AG04450 (cell line): ENCODE measurements at places on chromosomes 5 and 9.

- no peak for DNase-seq
Measured at GRCh38 chr5:83720836-83721537, at the start of gene HAPLN1. Gene HAPLN1 (minus strand): TSS chr5:83720855. CDS start chr5:83673523, 47,332 bp downstream.

GRCh38 chr9:105242557-105242956, 1.9 kb upstream of the SLC44A1 start:
- no peak for DNase-seq

GRCh38 chr5:88785746-88786565, 97.0 kb downstream of the MEF2C start:
- DNase-seq, result peak; percentile 55

- DNase-seq, result no peak
Measured at GRCh38 chr5:81895307-81895706, 76.5 kb upstream of the ATG10 start.

DNA sequence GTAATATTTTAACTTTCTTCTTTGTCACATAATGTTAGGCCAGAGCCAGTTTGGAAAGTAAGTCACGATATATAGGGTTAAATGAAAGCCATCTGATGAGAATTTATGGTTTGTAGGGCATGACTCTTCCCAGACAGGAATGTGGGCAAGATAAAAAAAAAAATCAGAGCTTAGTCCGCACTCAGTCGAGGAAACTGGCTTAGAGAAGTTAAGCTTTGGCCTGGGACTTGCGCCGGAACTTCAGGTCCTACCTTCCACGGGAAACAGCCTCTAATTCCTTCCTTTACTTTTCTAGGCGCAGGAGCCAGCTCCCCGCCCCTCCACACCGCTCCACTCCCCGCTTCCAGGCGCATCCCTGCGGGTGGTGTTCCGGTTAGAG, 475 bp downstream of the DDX31 start:
- no peak for DNase-seq

DNA sequence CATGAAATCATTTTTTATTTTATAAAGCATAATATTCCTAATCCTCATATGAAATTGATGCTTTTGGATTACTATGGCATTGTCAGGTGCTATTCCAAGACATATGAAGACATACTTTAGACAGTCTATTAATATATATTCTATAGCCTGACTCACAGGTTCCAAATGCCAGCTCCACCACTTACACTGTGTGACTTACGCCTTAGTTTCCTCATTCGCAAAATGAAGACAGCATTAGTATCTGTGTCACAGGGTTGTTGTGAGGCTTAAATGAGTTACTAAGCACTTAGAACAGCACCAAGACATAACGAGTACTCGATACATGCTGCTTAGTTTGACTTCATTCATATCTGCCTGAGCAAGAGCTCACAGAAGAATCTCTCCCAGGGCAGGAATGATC, 132.2 kb upstream of the PTGER4 start:
- no peak for DNase-seq

DNA sequence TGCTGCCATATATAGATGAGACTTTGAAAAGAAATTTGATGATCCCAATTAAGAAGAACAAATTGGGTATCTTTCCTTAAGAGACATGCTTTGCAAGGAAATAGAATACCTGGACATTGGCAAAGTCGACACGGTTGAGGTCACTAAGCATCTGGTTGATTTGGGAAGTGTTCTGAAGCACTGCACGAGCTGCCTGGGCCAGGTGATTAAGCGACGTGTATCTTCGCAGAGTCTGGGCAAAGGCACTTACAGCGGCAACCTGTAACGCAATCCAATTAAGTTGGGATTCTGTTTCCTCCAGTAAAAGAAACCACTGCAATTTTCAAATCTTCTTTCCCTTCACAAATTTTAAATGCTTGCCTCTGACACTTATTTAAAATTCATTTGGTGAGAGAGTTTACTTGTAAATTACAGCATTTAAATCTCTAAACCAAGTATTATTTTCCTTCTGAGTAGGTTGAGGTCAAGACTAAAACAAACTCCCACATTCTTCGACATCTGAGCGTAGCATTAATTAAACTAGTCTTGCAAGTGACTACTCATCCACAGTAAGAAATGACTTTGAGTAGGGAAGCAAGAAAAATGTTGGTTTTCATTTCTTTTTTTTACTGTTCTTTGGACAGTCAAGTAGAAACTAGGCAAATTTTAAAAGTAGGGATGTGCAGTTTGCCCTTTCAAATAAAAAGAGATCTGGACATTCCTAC, 262.8 kb downstream of the RFX3 start:
- DNase-seq, result no peak

DNA sequence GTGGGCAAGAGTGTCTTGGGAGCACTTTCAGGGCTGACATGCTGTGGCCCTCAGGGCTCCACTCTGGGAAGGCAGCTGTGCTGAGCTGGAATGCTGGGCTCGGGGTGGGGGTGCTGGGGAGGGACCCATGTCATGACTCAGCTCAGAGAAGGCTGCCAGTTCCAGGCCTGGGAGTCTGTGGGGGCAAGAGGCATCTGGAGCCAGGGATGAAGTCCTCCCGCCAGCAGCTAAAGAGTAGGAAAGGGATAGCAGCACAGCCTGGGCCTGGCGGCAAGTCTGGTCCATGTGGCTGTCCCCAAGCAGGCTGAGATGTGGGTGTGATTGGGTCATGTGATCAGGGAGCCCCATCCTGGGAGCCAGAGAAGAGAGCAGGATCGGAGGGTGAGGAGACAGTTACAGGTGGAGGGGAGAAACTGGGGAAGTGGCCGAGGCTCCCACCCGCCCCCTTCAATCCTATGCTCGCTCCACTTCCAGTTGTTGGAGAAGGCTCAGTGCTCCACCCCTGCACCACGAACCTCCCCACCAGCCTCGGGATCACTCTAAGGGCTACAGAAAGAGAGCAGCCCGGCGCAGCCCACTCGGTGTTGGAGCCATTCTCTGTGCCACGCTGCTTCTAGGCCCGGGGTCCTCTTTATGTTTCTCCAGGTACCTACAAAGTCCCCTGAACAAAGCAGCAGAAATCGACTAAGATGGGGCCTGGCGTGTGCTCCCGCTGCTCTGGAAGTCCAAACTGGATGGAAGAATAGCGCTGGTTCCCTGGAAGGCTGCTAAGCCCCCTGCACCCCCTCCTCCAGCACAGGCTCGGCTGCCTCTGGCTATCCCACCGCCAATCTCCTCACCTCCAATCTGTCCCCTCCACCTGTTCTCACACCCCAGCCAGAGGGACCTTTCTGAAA, 12.0 kb downstream of the PDGFRB start:
- DNase-seq, result peak; percentile 92

DNA sequence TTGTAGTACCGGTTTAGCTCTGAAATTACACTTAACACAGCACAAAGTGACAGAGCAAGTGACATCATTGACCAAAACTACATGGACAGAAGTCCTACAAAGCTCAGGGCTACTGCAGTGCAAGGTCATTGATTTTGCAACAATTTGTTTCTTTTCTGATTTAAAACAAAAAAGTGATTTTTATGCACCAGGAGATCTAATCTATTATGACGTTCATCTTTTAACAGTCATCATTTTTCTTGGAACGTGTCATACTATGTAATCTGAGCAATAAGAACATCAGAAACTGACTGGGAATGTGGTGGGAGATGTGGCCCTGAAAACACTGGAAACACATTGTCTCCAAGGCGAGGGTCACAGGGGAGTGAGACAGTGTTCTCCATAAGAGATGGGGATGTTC, 17.4 kb upstream of the ZFAND5 start:
- no peak for DNase-seq

- peak; percentile 53 for DNase-seq
Measured at GRCh38 chr5:148972974-148973374, 89.9 kb downstream of the SH3TC2 start.

GRCh38 chr9:116628716-116629115, 58.4 kb upstream of the TRIM32 start:
- DNase-seq, result no peak

DNA sequence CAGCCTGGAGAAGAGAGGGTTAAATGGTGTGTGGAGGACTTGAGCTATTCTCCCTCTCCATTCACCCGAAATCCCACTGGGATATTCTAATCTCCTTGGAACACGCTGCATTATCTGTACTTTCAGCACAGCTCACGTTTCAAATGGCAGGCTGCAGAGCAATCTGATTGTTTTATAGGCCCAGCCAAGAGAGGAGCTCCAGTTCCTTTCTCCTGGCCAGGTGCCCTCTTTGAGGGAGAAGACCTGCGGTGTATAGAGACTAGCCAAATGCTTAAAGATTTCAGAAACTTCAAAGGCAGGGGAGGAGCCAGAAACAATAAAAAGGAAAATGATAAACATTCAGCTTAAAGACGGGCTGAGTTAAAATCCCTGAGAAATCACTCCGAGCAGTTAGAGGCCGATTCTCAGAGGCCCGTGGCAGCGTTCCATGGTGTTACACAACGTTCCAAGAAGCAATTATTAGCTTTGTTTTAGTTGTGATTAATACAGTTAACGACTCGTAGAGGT, 564.0 kb upstream of the KLF4 start:
- peak; percentile 57 for DNase-seq

DNA sequence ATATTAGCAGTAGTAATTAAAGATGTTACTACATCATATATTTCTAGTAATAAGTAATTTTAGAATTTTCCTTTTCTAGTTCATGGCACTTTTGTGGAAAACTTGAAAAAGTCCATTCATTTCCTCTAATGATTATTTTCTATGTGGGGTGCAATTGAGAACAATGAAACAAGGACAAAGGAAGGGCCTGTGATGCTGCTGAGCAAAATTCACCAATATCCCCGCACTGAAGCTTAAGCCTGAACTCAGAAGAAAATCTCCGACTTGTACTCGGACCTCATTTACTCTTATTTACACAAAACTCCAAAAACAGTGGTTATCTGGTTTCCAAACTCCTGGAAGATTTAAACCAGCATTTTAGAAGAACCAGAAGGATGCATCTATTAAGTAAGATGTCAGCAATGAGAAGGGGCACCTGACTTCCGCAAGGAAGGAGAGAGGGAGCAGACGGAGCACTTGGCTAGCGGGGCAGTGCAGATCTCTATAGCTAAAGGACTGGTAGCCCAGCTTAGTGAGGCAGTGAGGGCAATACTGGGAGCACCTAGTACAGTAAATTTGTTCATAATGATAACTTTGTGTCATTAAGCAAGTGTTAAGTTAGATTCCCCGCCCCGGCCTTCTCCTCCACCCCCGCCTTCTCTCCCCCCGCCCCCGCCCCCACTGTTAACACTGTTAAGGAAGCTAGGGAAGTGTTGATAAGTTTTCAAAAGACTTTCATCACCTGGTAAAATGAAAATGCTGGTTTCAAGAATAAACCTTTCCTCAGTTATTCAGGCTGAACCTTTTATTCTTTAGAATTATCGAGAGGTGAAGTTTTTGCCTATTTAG, 123.3 kb downstream of the ZSWIM6 start:
- no peak for DNase-seq

DNA sequence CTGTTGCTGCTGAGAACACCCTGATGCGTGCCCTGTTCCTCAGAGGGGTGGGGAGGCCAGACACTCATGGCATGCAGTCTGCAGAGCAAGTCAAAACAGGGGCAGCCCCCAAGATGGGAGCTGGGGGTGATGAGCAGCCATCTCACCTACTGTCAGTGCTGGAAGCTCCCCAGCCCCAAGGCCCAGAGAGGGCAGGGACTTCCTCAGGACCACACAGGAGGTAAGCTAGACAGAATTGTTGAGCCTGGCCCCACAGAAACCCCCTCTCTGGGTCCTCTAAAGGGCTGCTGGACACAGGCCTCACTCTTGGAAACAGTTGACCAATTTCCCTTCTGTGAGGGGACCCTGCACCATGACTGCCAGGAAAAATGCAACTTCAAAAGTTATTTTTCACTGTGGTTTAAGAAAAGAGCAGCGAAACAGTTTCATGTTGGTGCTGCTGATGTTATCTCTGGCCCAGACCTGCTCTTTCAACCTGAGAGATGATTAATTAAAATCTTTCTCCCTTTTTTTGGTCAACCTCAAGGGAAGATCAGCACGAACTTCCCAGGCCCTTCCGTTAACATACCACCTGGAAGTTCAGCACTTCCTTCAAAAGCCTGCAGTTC, 9.6 kb downstream of the CSF2 start:
- no peak for DNase-seq

DNA sequence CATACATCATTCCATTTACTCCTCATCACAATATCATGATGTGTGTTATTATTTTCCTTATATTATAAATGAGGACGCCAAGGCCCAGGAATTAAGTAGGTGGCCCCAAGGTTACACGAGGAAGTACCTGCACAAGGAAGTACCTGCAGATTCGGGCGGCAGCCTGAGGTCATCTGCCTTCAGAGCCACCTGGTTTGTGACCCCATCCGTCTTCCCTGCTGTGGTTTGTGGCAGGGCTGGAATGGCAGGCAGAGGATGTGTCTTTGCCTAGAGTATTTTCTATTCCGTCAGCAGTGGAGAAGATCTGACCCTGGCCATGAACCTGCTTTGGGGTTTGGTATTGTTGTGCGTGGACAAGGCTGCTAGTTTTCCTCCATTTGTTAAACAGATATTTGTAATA, 59.7 kb downstream of the PDZD2 start:
- no peak for DNase-seq

GRCh38 chr9:110744715-110745384, 76.3 kb downstream of the MUSK start:
- DNase-seq, result peak; percentile 92

- DNase-seq, result no peak
Measured at GRCh38 chr9:96874947-96875460, 20.7 kb upstream of the ZNF782 start.

- DNase-seq, result no peak
Measured at GRCh38 chr5:35476036-35476435, 141.6 kb upstream of the SPEF2 start.

DNA sequence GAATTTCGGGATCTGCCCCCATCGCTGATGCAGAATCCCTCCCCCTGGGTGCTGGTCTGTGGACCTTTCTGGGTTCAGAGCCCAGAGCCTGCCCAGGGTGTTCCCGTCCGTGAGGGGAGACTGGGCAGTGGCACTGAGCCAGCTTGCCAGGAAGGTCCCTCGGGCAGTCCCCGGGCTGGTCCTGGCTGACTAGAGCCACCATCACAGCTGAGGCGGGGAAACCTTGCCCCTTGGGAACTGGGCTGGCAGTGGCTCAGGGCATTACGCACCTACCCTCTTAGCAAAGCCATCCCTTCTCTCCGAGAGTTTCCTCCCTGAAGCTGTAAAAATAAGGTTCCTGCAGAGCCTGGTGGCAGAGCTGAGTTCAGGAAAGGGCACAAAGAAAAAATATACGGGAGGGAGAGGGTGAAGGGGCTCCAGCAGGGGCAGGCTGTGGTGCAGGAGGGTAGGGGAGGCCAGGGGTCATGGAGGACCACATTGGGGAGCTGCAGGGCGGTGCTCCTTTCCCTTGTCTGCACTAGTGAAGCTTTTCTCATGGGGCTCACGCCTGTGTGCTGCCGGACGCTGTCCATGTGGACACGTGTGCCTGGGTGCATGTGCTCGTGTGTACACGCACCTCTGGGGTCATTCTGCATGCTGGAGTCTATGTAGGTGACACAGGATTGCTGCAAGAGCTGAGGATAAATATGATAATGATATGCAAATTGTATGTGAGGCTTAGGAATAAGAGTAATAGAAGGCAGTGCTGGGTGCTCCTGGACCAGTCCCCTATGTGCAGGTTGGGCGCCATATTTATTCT, 118.9 kb downstream of the LHX2 start:
- no peak for DNase-seq

GRCh38 chr5:104611135-104611767, 1048.7 kb upstream of the NUDT12 start:
- DNase-seq, result no peak
